Activated T-helper 17 cell treated with anti-CD3 and anti-CD28 coated beads, Interleukin-2, amount 50 U/mL, for 72 hours (primary cell): ENCODE measurements at places on chromosomes 12 and 14.

DNA sequence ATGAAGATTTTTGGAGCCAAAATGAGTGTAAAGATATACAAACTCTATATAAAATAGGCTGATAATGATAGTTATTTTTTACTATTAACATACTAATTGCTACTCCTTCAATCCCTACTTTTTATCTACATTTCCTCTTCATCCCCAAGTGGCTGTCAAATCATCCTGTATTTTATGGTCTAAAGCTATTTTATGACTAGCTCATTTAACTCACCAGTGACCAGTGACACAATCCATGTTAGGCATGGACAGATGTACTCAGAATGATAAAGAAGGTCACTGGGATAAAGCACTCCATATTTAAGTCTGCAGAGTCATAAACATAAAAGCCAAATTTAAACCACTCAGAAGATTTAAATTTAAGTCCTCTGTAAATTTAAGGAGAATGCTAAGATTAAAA lies 183.0 kb downstream of the MED13L start:
- peaks cover 24% of the 10 kb centered on the region for H3K4me1 ChIP-seq
- no peak for ATAC-seq
- peaks cover 23% of the 10 kb centered on the region for H3K36me3 ChIP-seq
- no peak overlapping the region for H3K27ac ChIP-seq
- no peaks in the 10 kb centered on the region for H3K27me3 ChIP-seq

DNA sequence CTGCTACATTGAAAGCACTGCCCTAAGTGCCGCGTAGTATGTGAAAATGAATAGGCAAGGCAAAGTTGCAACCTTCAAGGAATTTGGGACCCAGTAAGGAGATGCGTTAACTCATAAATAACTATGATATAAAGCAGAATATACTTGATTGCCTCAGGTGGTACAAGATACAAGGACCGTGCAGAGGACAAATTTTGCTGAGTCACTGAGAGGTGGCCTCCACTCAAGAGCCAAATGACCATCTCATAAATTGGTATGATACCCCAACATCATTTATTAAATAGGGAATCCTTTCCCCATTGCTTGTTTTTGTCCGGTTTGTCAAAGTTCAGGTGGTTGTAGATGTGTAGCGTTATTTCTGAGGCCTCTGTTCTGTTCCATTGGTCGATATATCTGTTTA lies 35.7 kb downstream of the IGF1 start:
- no peaks in the 10 kb centered on the region for H3K27me3 ChIP-seq
- ATAC-seq, result no peak
- no peak overlapping the region for H3K4me3 ChIP-seq
- H3K27ac ChIP-seq, result no peak overlapping the region
- H3K36me3 ChIP-seq, result no peaks in the 10 kb centered on the region

DNA sequence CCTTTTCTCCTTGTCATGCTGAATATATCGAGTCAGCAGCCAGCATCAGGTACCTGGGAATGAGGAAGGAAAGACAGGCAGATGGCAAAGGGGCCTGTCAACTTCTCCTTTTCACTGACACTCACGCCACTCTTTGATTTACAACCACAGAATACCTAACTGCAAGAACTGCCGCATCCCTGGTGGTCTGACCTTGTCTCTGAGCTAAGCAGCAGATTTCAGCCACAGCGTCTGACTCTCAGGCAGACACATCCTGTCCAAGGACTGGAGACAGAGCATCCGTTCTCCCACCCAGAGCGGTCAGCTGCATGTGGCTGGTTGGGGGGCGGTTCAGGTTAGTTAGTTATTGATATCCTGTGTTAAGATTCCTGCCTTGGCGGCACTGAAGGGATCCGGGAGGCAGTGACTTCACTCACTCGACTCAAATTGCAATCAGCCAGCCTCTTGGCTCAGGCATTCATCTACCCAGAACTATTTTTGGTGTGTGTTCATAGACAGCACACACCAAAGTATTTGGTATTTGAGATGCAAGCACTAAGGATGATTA lies 11.2 kb upstream of the MAP1LC3B2 start:
- H3K4me3 ChIP-seq, result no peak overlapping the region
- H3K27me3 ChIP-seq, result no peaks in the 10 kb centered on the region
- no peak for ATAC-seq
- no peak overlapping the region for H3K27ac ChIP-seq

DNA sequence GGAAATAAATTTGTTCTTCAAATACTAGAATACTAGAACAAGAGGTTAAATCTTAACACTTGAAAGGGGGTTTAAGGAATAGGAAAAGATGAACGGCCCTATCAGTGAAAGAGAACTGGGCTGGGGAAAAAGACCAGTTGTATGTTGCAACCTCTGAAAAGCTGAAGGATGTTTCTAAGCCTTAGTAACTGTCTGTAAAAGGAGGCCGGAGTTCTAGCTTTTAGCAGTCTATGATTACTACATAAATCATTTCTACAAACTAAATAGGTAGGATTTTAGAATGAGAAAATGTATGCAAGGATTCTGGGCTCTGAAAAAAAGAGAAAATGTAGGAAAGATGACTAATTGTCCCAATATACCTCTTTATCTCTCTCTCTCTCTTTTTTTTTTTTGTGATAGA lies 4.9 kb downstream of the CERS5 start:
- no peak overlapping the region for H3K27ac ChIP-seq
- no peak for ATAC-seq
- no peak overlapping the region for H3K4me3 ChIP-seq
- no peaks in the 10 kb centered on the region for H3K27me3 ChIP-seq
- peaks cover 28% of the 10 kb centered on the region for H3K4me1 ChIP-seq
- H3K36me3 ChIP-seq, result peaks cover 41% of the 10 kb centered on the region

DNA sequence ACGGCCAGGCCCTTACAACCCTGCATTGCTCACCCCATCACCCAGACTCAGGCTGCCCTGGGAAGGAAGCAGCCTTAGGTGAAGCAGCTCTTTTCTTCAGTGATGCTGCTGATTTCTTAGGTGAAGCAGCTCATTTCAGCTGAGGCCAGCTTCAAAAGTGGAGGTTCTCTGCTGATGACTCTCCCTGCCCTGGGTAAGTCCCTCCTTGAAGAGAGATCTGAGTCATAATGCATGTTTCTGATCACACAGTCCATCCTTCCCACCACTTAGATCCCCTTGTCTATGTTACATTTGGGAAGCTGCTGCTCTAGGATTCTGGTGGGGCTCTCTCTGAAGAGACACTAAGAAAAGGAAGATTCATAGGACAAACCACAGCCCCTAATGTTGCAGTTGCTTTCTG lies 17.2 kb upstream of the ZNF140 start:
- H3K27me3 ChIP-seq, result no peaks in the 10 kb centered on the region
- H3K4me3 ChIP-seq, result no peak overlapping the region
- no peaks in the 10 kb centered on the region for H3K4me1 ChIP-seq
- peaks cover 10% of the 10 kb centered on the region for H3K36me3 ChIP-seq
- peak; percentile 64 for ATAC-seq
- H3K27ac ChIP-seq, result no peak overlapping the region
